ENCODE measurements at places on chromosomes 3 and 15. TPM values are rescaled to one million over a fixed set of nuclear protein-coding genes. Genes with fewer than 3 reads are reported as not detected.

The LRRK1 gene
- total RNA-seq: 2.1 TPM

The CTXN2 gene
- total RNA-seq: not detected

The NTRK3 gene
- 4.9 TPM for total RNA-seq

DNA sequence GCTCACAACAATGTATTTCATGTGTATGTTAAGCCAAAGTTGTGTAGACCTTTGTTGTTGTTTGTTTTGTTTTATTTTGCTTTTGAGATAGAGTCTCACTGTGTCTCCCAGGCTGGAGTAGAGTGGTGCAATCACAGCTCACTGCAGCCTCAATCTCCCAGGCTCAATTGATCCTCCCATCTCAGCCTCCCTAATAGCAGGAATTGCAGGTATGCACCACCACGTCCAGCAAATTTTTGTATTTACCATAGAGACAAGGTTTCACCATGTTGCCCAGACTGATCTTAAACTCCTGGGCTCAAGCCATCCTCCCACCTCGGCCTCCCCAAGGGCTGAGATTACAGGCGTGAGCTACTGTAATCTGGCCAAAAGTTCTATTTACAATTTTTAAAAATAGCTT lies 2.7 kb downstream of the HERC1 start:
- H3K36me3 ChIP-seq: no peaks in the 10 kb centered on the region
- no peaks in the 10 kb centered on the region for H3K27me3 ChIP-seq
- H3K27ac ChIP-seq: no peak overlapping the region
- no peak for DNase-seq

DNA sequence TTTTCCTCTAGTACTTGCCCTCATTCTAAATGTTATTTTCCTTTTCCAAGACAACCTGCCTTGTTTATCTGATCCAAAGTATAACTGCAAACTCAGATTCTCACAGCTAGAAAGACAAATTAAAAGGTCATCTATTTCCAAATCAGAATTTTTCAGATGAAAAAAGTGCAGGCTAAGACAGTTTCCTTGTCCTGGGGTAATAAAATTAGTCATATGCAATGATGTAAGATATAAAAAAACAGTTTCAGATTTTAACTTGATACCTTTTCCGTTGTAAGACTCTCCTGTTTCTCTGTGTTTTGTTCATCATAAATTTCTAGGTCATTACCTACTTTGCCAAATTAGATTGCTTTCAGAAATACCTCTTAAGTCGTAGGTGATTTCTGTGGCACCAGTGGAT lies 238.4 kb upstream of the PEX5L start:
- H3K4me1 ChIP-seq: no peaks in the 10 kb centered on the region
- H3K27ac ChIP-seq: no peak overlapping the region
- no peak overlapping the region for H3K4me3 ChIP-seq

- H3K27me3 ChIP-seq: no peaks in the 10 kb centered on the region
- peaks cover 30% of the 10 kb centered on the region for H3K4me1 ChIP-seq
- no peak overlapping the region for H3K4me3 ChIP-seq
- no peaks in the 10 kb centered on the region for H3K36me3 ChIP-seq
- peak; percentile 62 for DNase-seq
Measured at GRCh38 chr3:58175437-58176184, 35.2 kb downstream of the DNASE1L3 start.

- no peak for DNase-seq
- no peaks in the 10 kb centered on the region for H3K36me3 ChIP-seq
Measured at GRCh38 chr15:39315206-39315850, 265.6 kb upstream of the THBS1 start.

DNA sequence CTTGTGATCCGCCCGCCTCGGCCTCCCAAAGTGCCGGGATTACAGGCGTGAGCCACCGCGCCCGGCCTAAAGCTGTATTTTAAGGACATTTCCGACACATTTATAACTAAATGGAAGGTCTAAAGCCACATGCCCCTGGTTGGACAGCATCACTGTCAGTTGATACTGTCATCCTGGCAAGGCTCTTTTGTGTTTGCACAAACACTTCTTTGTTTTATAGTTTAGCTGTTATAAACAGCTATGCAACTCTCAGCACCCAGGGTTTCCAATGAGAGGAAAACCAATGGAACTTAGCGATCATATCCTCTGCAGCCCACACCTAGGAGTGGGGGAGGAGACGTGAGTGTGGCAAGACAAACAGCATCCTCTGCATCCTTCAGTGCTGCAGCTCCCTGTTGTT lies 19.7 kb downstream of the NIPA1 start:
- DNase-seq: no peak
- H3K36me3 ChIP-seq: no peaks in the 10 kb centered on the region
- no peak overlapping the region for H3K27ac ChIP-seq
- H3K4me1 ChIP-seq: no peaks in the 10 kb centered on the region
- H3K27me3 ChIP-seq: no peaks in the 10 kb centered on the region

- H3K27me3 ChIP-seq: no peaks in the 10 kb centered on the region
- peaks cover 19% of the 10 kb centered on the region for H3K4me1 ChIP-seq
- no peaks in the 10 kb centered on the region for H3K36me3 ChIP-seq
Measured at GRCh38 chr15:64521201-64521600, 60.8 kb downstream of the ZNF609 start.

DNA sequence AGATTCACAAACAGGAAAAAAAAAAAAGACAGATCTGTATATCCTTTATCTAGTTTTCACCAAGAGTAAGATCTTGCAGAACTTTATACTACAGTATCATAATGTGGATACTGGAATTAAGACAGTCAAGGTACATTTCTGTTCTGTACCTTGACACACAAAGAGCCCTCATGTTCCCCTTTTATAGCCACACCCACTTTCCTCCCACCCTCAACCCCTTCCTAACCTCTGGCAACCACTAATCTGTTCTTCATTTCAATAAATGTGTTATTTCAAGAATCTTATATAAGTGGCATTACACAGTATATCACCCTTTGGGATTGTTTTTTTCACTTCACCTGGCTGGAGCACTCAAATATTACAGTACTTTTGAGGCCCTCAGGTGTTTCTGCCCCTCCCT lies 3.6 kb upstream of the RAB6B start:
- H3K27ac ChIP-seq: no peak overlapping the region
- DNase-seq: no peak
- H3K36me3 ChIP-seq: no peaks in the 10 kb centered on the region
- peaks cover 28% of the 10 kb centered on the region for H3K27me3 ChIP-seq
- H3K4me3 ChIP-seq: no peak overlapping the region
